ENCODE measurements at places on chromosomes 1 and 21.

- peak; percentile 93 for DNase-seq
Observed at GRCh38 chr1:23422241-23422877, 2.2 kb downstream of the TCEA3 start.

GRCh38 chr21:35348686-35349085 lies 299.6 kb upstream of the RUNX1 start:
- DNase-seq: no peak

GRCh38 chr1:113890816-113891215 lies 3.4 kb upstream of the BCL2L15 start:
- no peak for DNase-seq

DNA sequence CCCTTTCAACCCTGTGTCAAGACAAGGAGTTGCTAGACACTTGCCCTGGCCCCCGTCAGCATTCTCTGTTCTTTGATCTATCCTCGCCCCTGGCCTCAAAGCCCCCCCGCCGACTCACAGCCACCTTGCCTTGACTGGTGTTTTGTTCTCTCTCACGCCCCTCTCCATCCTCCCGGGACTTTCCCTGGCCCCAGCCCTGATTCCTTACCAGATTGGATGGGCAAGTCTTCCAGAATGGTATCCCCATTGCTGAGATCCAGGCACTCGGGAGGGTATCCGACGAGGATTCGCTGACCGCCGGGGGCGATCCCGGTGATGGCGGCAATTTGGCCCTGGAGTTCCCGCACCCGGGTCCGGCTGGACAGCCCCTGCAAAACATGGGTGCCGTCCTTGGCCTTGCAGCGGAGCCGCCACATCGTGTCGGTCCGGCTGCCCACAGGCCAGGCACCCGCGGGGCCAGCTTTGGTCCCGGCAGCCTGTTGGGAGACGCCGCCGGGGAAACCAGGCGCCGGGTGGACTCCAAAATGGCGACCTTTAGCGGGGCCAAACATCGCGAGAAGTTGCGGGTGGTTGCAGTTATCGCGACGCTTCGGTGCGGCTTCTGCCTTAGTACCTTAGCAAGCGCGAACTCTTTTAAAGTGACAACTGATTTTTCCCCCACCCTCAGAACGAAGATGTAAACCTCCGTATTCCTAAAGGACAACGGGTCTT lies 373 bp downstream of the YOD1 start:
- DNase-seq: peak; percentile 98

DNA sequence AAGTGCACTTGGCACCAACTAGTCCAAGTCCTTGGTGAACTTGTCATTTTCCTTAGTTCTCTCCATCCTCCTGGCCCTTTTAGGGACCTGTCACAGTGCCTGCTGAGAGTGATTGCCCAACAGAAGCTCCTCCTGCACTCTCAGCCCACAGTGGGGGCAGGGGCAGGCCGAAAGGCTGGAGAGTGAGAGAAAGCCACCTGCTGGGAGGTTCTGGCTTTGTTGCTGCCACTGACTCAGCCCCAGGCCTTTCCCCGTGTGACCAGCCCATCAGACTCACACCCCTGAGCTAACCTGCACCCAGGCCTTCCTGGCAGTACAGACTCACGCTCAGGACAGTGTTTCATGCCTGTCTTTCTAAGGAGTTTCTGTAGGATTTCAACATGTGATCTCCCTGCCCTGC lies 17.1 kb upstream of the PROK1 start:
- peak; percentile 78 for DNase-seq

GRCh38 chr1:74771913-74772515 lies 39.1 kb downstream of the TYW3 start:
- no peak for DNase-seq

All from right cardiac atrium (tissue), 5 donors.